ENCODE measurements at places on chromosomes 16 and 17. TPM values are rescaled to one million over a fixed set of nuclear protein-coding genes. Genes with fewer than 3 reads are reported as not detected.

- DNase-seq, result no peak
These were observed 3.5 kb upstream of the TRIM47 start for GRCh38 chr17:75881678-75882454.

DNA sequence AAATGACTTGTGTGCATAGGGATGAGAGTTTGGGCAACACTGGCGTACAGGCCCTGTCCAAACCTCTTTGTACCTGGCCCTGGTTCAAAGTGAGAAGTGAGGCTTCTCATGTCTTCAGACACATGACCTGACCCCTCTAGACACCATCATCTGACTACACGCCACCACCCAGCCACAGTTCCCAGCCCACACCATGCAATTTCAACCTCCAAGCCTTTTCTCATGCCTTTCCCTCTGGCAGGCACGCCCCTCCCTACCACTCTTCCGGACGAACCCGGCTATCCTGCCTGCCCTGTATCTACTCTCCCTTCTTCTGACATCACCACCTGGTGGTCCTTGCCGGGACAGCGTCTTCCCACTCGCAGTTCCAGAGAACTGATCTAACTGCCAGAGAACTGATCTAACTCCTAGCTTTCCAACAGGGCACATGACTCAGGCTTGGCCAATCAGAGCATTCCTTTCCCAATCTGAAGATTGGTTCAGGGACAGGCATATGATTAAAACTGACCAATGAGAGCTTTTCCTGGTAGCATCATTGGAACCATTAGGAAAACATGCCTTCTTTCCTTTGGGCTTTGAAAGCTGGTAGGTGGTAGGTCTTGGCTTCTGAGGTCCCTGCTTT lies 27.1 kb upstream of the IL21R start:
- DNase-seq, result peak; percentile 30

- no peak for DNase-seq
These were observed 24.2 kb downstream of the FAM117A start for GRCh38 chr17:49739641-49740271.

CACNA1H gene
- 4.2 TPM for total RNA-seq

DNA sequence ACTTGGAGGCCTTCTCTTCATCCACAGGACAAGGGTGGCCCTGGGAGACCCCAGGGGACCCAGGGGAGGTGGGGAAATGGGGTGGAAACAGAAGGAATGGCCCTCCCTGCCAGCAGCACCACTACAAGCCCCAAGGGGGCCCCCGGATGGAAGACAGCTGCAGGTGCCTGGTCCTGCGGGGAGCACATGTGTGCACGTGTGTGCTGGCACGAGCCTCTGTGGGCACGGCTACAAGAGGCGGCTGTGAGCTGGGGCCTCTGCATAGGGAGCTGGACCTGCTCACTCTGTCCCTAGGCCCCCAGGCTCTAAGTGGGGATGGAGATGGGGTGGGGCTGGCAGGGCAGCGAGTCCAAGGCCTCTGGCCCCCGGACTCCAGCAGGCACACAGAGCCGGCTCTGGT lies 13.2 kb upstream of the AATK start:
- no peak for DNase-seq

PRAC1 gene
- not detected for total RNA-seq

SPATA22 gene
- total RNA-seq, result not detected

PITPNM3 gene
- total RNA-seq, result 1.0 TPM

All from NCI-H460 (cell line).